ENCODE measurements at places on chromosomes 1 and 21.

GRCh38 chr1:160429702-160430535 lies 29.6 kb downstream of the VANGL2 start:
- DNase-seq, result no peak

DNA sequence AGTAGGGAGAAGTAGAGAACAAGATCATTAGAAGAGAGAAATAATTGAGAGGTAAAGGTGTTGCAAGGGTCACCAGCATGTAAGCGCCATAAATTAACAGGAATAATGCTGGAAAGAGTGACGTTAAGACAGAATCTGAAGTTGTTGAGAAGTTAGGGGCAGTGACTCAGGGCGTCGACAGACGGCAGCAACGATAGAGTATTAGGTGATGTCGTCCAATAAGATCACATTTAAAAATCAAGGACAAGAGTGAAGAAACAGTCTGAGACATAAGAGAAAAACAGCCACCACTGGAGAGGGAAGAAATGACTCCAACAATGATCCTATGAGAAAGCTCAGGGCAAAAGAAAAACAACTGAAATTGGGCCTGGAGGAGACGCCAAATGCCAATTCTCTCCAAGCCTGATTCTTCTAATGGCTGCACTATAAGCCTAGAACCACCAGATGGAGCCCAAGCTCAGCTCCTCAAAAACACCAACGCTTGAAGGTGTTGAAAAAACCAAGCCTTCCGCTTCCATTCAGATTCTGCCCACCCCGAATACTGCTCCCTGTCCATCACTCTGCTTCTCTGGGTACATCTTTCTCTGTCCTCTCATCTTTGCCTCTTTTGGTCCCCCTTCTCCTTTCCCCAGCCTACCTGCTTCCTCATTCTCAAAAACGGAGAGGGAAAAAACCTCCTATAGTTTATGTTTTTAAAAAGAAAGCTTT lies 70.0 kb downstream of the LUZP1 start:
- DNase-seq, result no peak

GRCh38 chr1:225635649-225636048 lies 17.3 kb downstream of the ENAH start:
- no peak for DNase-seq

DNA sequence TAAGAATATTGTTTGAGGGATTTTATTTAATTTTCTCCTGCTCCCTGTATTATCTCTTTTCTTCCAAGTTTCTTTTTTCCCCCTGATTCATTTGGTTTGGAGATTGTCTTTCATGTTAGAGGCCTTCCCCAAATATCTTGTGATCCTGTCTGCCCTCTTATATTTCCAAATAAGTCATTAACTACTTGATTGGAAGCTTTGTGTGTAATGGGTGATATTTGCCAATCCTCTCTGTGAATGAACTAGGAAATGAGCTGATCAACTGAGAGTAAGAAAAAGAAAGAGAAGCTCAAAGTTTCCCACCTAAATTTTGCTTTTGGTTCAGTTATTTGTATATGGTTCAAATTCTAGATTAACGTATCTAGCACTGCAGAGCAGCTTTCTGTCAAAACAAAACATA lies 23.6 kb upstream of the LY9 start:
- no peak for DNase-seq

DNA sequence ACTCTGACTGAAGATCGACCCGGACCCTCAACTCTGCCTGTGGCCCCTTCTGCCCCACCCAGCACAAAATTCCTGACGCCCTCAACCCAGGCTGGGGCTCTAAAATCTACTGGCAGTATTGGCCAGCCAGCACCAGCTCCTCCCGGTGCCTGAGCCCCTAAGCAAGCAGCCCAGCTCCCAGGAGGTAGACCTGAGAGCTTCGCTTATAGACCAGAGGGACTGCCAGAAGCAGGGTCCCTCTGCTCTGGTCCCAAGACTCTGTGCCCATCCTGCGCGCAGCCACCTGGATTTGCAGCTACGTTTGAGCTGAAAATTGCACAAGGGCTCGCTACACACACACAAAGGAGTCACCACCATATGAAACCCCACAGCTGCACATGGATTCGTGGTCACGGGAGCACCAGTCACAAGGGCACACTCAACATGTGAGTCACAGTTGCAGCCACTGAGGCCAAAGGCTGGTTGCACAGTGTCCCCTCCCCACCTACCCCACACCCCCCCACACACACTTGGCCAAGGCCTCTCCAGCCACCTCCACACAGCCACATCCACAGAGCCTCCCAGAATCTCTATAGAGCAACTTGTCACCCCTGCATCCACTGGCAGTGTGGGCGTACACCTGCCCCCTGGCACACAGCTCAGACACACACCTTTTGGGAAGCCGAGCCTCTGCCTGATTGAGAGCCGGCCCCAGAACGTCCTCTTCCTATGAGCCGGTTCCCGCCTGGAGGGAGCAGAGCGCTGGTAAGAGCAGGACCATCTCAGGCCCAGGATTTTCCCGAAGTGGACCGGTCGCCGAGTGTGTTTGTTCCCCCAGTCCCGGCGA lies 1.1 kb upstream of the DMBX1 start:
- DNase-seq, result no peak

GRCh38 chr1:15952317-15953258 lies 23.3 kb downstream of the ZBTB17 start:
- no peak for DNase-seq

DNA sequence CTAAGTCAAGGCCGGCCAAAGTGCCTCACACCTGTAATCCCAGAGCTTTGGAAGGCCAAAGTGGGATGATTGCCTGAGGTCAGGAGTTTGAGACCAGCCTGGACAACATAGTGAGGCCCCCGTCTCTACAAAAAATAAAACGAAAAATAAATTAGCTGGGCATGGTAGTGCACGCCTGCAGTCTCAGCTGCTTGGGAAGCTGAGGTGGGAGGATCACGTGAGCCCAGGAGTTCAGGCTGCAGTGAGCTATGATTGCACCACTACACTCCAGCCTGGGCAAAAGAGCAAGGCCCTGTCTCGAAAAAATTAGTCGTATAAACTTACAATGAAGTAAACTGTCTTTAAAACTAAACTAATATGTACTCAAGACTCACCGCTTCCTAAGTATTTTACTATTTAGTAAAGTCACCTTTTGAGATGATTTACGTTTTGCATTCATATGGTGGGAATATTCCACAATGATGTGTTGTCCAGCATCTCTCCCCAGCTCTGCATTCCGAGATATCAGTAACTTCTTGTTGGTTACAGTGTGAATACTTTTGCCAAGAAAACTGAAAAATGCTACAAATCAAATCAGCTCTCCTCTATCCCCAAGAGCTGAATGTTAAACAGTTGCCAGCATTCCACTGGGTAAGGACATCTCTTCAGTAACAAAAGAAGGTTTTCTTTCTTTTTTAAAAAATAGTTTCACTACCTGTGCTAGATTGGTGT lies 84.9 kb upstream of the C21orf91 start:
- no peak for DNase-seq

DNA sequence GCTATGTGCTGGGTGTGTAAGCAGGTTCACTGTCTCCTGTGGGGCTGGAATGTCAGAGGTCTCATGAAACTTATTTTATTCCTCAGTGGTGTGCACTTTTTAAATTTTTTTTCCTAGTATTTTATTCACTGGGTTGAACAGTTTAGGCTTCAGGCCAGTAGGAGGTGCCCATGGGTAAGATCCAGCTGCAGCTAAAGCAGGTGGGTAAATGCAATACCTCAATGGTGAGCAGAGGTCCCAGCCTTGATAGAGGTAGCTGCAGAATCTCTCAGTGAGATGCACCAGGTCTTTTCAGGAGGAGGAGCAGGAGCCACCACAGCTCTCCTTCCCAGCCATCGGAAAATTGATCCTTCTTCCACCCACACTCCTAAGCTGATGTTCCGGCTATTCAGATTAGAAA lies 12.6 kb upstream of the OR6N2 start:
- no peak for DNase-seq

DNA sequence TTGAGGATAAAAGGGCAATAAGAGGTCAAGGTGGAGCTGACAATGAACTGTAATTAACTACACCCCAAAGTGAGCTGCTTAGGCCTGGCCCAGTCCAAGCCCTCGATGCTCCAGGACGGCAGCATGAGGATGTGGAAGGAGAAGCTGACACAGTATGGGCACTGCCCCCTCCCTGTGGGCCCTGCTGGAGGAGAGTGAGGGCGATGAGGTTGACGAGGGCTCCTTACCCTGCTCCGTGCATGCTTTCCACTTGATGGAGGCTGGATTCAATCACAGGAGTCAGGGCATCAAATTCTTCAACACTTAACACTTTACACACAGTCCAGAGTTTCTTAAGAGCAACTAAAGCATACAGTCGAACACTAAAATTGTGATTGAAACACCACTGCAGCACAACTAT lies 32.4 kb downstream of the COA6 start:
- no peak for DNase-seq

DNA sequence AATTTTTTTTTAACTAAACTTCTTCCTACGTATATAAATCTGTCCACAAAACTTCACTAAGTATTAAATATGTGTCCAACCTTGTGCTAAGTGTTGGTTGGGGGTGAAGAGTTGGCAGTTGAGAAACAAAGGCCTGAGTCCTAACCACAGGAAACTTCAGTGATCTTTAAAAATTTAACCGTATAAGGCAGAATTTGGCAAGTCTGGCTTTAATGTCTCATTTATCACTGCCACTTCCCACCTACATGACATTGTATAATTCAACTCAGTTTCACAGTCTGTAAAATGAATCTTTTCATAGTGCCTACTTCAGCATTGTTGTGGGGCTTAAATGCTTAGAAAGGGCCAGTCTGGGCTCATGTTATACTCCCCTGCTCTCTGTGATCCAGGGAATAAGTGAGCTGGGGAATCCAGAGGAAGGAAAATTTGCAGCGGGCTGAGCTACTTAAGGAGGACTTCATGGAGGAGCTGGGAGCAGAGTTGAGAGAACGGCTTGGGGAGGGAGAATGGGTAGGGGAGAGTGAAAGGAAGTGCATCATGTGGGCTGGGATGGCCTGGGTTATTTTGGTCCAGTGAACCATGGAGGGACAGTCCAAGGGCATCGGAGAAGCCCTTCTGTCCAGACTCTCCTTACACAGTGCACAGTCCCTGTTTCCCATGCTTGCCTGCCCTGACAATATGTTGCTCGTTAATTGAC lies 14.5 kb downstream of the IFNAR2 start:
- DNase-seq, result no peak

DNA sequence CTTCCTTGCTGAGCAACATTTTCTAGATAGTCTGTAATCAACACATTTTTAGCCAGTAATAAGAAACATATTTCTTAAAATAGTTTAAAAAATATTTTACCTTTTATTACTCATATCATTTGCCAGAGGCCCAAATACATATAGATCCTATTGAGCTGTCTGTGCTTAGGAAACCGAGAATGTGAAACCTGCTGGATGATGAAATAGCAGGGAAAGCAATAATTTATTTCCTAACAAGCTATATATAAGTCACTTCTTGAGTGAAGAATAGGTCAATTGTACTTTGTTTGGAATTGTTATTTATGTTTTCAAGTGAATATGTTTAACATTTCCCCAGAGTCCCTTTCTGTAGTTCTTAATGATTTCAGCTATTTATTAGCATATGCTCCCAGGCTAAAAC lies 339.9 kb upstream of the TMPRSS15 start:
- no peak for DNase-seq

GRCh38 chr1:160366731-160367515 lies at the start of gene NHLH1:
TSS of gene NHLH1 (plus strand) at chr1:160367071. CDS start at chr1:160370732, 3,661 bp downstream.
- no peak for DNase-seq

- DNase-seq, result no peak
Observed at GRCh38 chr1:10782491-10783244, 13.8 kb downstream of the CASZ1 start.

DNA sequence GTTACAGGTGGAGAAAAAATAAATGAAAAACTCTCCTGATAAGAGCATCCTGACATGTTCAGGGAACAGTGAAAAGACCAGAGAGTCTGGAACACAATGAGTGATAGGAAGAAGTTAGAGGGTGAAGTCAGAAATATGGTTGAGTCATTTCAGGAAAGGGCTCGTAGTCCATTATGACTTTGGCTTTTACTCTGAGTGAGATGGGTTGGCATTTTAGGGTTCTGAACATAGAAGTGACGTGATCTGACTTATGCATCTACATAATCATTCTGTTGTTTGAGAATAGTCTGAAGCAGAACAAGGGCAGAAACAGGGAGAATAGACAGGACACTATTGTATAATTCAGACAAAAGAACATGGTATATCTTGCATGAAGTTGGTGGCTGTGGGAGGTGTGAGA lies 5.8 kb downstream of the HMCN1 start:
- no peak for DNase-seq

DNA sequence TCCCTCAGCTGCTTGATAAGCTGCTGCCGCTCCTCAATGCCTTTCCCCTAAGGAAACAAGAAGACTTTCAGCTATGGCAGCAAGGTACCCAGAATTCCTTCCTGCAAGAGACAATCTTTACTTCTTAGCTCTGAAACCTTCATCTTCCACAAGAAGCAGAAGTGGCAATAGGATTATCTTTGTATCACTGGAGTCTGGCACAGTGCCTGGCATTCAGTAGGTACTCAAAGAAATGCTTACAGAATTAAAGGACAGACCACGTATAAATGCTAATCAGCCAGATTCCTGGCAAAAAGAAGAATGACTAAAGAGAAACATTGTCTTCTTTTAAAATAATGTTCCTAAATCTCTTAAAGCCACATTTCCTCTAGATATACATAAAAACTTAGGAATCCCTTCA lies 43.7 kb downstream of the SLC27A3 start:
- DNase-seq, result no peak

- no peak for DNase-seq
Observed at GRCh38 chr21:37532868-37533780, 166.6 kb downstream of the DYRK1A start.

GRCh38 chr1:9373619-9374018 lies 80.9 kb downstream of the SPSB1 start:
- DNase-seq, result no peak

DNA sequence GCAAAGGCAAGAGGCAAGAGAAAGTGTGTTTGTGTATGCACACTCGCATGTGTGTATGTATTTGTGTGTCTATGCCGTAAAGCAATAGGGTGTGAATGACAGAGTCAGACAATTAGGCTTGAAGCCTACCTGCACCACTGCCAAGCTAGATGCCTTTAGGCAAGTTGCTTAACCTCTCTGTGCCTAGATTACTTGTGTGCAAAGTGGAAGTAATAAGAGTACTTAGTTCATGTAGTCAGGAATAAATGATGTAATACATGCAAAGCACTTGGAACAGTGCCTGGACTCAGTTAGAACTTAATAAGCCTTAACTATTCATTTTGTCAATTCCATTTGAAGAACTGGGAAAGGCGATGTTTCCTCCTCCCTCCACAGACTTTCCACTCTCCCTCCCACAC lies 31.7 kb downstream of the LAMB3 start:
- no peak for DNase-seq

DNA sequence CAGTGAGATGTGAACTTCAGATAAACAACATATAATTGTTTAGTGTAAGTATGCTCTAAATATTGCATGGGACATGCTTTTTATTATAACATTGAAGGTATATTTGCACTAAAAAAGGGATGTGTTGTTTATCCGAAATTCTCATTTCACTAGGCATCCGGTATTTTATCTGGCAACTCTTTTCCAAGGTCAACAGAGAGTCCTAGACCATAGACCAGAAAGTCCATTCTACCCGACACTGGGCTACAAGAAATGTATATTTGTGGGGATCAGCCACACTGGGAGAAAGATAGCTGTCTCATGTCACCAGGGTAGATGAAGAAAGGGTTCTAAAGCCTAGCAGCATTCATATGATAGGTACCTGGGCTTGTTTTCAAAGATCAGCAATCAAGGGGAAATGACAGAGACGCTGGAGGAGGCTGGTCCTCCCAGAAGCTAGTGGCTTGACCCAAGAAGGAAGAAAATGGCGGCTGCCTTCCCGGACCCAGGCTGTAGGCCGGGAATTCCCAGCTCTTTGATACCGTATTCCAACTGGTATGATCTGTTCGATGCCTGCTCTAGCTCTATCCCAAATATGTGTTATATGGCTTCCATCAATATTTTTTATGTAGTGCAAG lies 161.1 kb upstream of the IRF2BP2 start:
- no peak for DNase-seq
